ENCODE measurements at places on chromosomes 5 and 9.

- DNase-seq = no peak
These were observed 244.4 kb downstream of the FSTL4 start for GRCh38 chr5:133367984-133368383.

DNA sequence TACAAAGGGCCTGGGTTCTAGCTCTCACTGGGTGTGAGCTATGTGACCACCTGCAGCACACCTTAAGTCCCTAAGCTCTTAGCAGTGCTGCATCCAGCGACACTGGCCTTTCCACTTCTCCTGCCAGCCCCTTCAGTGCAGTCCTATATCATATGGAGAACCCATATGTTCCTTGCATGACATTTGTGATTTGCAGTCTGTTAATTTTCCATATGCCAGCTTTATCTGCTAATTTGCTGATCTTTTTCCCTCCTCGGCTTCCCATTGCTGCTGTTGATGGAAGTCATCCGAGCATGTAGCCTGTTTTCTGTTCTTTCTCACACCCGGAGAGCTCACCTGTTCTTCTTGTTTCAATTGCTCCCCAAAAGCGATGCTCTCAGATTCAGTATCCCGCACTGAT is 23.2 kb downstream of the PRDM6 start:
- no peak for DNase-seq

DNA sequence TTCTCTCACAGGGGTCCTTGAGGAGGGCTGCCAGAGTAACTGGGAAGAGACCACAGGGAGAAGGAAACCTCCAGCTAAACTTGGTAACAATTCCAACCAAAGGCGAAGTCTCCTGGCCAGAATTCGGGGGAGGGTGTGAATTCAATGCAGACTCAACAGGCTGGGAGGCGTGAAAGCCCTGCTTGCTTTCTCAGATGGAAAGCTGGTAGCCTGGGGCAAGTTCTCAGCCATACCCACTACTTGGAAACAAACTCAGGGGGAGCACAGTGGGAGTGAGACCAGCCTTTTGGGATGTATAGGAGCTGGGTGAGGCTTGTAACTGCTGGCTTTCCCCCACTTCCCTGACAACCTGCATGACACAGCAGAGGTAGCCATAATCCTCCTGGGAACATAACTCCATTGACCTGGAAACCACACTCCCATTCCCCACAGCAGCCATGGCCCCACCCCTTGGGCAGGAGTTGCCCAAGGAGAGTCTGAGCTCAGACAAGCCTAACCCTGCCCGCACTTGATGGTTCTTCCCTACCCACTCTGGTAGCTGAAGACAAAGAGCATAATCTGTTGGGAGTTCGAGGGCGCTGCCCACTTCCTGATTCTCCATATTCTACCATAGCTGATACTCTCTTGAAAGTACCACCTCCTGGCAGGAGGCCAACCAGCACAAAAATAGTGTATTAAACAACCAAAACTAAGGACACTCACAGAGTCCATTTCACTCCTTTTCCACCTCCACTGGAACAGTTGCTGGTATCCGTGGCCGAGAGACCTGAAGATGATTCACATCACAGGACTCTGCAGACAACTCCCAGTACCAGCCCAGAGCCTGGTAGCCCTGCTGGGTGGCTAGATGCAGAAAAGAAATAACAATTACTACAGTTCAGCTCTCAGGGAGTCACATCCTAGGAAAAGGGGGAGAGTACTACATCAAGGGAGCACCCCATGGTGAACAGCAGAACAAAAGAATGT is 123.8 kb downstream of the FAM170A start:
- no peak for DNase-seq

DNA sequence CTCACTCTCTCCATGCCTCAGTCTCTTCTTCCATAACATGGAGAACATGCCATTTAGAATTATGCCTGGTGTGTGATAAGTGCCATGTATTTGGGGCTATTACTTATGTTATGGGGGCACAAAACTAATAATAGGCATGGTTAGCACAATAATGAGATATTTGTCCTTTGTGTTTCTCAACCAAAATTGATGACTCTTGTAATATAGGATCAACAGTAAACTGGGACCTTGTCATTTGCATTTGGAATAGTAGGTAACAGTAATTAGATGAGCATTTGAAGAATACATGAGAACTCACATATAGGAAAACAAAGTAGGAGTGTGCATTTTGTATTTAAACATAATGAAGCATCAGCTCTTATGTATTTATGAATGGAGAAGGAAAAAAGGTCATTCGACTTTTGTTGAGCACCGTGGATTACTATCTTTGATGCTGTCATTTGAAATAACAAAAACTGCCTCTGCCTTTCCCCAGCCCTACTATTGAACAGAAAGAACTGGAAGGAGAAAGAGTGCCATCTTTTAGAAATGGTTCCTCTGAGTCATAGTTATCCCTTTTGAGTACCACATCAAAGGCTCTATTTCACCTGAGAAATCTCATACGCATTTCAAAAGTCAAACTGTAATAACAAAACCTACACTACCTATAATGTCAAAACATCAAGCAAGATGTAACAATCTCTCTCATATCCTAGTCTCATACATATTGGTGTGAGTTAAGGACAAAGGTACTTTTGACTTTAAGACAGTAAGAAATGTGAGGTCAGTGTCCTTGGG is 655.2 kb downstream of the PDE4D start:
- DNase-seq = no peak

- no peak for DNase-seq
These were observed 55.8 kb downstream of the PDCD1LG2 start for GRCh38 chr9:5566054-5566618.

DNA sequence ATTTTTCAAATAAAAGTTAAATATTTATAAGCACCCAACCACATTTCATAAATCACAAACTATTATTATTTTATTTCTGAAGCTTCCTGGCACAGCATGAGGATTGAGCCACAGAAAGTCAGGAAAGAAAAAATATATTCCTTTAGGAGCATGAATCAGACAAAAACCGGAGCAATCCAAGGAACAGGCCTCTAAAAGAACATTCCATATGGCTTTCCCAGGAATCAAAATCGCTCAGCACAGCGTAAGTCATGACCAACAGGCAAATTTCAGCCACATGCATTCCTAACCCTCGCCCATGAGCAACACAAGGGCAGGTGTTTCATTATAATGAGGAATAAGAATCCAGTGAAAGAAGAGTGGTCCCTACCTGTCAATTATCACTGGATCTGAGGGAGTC is 26.7 kb downstream of the EBF1 start:
- DNase-seq = no peak

GRCh38 chr5:139634028-139634325 is 14.2 kb upstream of the CXXC5 start:
- no peak for DNase-seq

- DNase-seq = no peak
These were observed 39.3 kb downstream of the PTCH1 start for GRCh38 chr9:95477441-95477840.

- DNase-seq = no peak
These were observed 20.3 kb downstream of the PAEP start for GRCh38 chr9:135581636-135582426.

- DNase-seq = no peak
These were observed 609.4 kb downstream of the DTWD2 start for GRCh38 chr5:118378959-118379358.

DNA sequence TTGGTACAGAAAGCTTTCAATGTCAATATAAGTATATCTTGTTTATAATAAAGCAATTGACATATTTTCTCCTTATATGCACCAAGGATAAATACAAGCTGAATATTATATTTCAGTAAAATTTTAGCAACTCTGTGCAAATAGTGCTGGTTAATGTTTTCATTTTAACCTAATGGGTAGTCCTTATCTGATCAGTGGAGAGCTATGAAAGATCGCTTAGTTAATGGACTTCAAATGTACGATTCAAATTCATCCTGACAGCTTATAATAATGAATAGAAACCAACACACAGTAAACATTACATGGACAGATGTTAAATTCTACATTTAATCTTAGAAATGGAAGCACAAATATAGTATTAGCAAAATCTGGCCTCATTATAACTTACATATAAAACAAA is 1495.2 kb upstream of the C9orf72 start:
- no peak for DNase-seq

GRCh38 chr5:112918679-112919078 is 3.3 kb downstream of the REEP5 start:
- no peak for DNase-seq

DNA sequence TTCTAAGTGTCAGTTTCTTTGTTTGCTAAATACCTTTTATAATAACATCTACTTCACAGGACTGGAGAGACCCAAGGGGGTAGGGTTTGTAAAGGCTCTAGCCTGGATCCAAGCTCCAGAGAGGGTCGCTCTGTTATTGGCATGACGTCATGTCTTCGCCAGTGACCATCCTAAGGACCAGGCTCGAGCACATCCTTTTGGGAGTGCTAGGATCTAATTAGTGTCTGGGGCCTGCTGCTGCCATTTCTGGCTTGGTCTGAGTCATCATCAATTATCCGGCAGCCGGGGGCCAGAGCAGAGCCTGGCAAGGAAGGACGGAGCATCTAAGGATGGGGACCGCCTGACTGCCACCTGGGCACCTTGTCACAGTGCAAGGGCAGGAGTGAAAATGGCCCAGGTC is 153.0 kb downstream of the NSG2 start:
- DNase-seq = no peak

DNA sequence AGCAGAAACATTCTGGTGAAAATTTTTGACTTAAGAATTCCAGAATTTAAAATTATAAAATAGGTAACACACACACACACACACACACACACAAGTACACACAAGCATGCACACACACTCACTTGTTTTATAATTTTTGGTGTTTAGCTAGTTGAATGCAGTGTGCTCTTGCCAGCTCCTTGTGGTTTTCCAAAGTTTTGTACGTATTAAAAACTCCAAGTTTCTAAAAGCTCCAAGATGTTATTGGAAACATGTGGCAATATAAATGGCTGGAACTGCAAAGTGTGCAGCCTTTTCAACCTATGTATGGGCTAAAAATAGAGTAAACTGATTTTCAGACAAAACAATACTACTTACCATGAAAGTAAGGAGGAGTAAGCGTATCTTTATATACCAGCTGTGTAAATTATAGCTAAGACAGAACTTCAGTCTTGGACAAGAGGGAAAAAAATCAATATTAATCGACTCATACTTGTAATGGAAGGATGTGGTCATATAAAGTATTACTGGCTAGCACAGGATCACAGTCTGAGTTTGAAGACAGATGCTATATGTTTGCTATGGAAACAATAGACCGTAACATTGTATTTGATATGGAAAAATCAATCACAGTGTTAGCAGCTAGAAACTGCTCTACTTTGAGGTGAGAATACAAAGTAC is 727.1 kb upstream of the GRAMD2B start:
- no peak for DNase-seq

- DNase-seq = no peak
These were observed 32.6 kb upstream of the FRRS1L start for GRCh38 chr9:109199676-109200075.

- peak; percentile 59 for DNase-seq
These were observed 284.9 kb upstream of the WWC1 start for GRCh38 chr5:168006456-168007130.

DNA sequence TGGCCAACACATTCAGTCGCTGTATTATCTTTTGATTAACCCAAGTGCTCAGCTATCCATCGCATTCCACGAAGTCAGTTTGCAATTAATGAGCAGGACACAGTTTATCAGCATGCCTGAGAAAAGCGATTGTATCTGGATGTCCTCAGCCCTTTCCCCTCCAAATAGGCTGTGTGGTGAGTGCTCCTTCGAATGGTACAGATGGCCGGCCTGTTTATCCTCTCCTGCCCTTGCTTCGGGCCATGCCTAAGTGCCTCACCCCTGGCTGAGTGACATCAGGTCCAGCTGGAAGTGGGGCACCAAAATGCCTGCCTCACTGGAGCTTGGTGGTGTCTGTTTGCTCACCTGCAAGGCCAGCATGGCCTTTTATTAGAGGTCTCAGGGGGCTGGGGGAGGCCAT is 317.3 kb downstream of the GADD45G start:
- no peak for DNase-seq

DNA sequence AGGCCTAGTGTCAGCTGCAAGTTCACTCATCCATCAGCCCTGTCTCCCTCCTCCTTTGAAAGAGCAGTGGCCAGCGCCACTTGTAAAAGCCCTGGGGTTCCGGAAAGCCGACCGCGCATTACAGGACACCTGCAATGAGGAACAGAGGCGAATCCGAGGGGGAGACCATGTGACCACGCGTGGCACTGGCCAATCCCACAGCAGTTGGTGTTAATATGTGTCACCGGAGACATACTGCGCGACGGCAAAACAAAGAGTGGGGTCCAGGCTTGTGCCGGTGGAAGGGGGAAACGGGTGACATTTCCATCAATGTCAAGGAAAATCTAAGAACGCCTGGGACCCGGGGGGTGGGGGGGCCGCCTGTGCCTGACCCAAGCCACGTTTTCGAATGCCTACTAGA is 480.8 kb downstream of the SPATA31A7 start:
- DNase-seq = no peak

DNA sequence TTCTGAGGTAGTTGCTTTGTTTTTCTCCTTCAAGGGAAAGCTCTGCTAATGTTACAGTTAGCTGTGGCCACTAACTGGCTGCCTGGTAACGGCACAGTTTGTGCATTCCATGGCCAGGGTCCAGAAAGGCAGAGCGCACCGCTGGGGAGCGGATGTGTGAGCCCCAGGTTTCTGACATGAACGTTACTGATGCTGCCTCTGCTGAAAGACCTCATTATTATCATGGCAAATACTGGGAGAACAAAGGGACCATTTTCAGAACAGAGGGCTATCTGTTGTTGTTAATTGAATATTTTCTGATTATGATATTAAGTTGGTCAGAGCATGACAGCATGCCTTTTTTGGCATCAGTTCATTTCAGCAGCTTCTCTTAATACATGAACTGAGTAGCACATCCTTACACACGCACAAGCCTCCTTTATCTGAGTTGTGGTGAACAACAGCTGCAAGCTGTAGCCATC is 134.1 kb downstream of the NUDT12 start:
- peak; percentile 48 for DNase-seq

- DNase-seq = no peak
These were observed 154.8 kb downstream of the ADAMTS6 start for GRCh38 chr5:65326922-65327321.

DNA sequence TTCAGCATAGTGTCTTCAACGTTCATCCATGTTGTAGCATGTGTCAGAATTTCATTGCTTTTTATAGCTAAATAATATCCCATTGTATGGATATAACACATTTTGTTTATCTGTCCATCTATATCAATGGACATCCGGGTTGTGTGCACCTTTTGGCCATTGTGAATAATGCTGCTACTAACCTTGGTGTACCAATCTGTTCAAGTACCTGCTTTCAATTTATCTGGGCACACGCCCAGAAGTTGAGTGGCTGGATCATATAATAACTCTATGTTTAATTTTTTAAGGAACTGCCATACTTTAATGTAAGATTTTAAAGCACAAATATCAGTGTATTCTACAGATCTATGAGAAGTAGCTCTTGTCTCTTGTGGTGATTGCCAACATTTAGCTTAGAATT is 43.5 kb downstream of the SCAI start:
- DNase-seq = no peak

GRCh38 chr5:151755383-151755782 is 3.0 kb downstream of the ATOX1 start:
- no peak for DNase-seq
